CD8-positive, alpha-beta T cell (primary cell): ENCODE measurements at places on chromosomes 5 and 9.

- DNase-seq, result no peak
These were observed 194.5 kb upstream of the RIOK2 start for GRCh38 chr5:97377582-97377981.

- DNase-seq, result no peak
These were observed 100.9 kb downstream of the F2RL2 start for GRCh38 chr5:76522103-76522935.

DNA sequence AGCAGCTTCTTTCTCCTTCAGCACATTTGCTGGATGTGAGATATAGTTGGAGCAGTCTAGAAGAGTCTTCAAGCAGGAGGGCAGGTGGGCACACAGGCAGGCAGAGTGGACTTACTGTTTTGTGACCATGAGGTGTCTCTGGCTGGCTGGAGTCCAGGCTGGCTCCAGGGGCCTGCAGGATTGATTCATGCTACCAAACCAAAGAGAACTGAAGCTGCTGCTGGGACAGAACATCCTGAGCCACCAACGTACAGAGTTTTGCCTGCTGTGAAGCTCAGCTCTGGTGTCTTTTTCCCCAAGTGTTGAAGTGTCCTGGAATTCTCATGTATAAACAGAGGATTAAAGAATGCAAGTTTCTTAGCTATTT is 45.7 kb downstream of the CYSTM1 start:
- no peak for DNase-seq

DNA sequence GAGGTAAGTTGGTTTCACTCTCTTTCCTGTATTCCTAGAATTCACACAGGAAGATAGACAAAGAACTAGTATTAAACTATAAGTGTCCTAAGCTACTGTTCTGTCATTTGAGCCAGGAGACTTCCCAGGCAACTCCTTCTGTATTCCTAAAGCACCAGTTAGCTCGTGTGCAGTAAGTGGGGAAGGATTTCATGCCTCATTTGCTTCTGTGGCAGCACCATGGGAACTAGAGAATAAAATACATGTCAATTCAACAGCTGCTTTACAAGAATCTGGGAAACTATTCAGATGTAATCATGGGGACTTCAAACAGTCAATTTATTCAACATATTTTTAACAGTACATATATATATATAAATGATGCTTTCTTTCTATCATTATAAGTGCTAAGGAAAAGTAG is 762.3 kb downstream of the PRELID2 start:
- no peak for DNase-seq

DNA sequence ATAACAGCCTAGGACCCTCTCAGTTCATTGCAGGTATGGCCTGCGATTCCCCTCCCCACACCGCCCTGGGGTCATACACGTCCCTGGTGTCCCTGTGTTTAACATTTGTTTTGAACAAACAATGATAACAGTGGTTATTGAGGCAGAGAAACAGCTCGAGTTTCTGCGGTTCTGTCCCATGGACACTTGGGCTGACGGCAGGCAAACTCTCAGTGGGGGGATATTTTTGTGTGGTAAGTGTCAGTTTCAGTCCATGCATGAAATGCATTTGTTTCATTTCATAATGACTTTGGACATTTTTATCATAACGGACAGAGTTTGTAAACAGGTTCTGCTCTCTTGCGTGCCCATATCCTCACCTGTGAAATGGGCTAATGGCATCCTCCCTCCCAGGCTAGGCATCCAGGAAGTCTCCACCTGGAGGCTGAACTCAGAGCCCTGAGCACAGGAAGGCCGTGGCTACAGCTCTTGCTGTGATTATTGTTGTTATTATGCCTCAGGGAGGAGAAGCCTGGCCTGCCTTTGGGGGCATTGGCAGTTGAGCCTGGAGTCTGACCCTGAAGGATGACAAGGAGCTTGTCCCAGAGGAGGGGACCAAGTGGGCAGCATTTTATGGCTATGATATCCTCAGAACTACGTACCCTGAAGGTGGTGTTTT is 190.9 kb downstream of the GADD45G start:
- no peak for DNase-seq

DNA sequence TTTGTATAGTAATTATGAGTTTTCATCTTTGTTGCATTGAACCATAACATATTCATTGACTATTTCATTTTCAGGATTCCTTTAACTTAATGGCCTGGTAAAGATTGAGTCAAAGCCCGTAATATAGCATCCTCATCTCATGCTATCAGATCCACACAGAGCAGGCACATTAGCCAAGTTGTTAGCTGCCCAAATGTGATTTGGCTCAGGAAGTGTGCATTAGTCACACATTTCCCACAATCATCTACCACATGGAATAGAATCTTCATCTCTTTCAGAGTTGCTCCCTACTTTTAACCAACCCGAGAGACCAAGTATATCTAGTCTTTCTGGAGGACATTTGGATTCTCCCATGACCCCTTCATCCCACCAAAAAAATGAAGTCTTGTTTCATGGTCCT is 481.0 kb upstream of the PTGER4 start:
- no peak for DNase-seq

- DNase-seq, result no peak
These were observed 83.7 kb upstream of the ORM1 start for GRCh38 chr9:114238891-114239875.

- no peak for DNase-seq
These were observed 270.0 kb downstream of the AGTPBP1 start for GRCh38 chr9:85471791-85472190.

GRCh38 chr9:33517373-33517772 is 6.7 kb upstream of the ANKRD18B start:
- no peak for DNase-seq

DNA sequence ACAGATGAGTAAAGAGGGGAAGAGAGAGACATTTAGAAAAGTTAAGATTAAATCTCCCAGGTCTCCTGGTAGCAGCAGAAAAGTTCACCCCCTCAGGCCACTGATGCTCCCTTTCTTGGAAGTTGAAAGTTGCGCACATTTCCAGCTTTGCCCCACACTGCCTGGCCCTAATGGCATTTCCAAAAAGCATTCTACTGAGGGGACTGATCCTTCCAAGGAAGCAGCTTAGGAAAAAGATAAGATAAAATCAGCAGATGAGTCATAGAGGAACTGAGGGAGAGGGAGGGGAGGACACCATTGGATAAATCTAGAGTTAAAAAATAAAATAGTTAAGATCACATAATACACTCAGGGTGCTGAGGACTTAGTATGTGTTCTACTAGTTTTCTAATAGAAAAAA is 67.6 kb upstream of the SLC12A2 start:
- no peak for DNase-seq

DNA sequence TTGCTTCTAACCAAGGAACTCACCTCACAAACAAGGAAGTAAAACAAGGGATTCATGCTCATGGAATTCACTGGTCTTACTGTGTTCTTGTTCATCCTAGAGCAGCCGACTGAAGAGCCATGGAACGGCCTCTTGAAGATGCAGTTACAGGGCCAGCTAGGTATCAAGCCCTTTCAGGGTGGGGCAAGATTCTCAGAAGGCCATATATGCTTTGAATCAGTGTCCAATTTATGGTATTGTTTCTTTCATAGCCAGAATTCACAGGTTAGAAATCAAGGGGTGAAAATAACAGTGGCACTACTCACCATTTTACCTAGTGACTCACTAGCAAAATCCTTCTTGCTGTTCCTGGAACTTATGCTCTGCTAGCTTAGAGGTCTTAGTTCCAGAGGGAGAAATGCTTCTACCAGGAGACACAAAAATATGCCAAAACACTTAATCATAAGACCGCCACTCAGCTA is 159.5 kb upstream of the CDH10 start:
- no peak for DNase-seq

DNA sequence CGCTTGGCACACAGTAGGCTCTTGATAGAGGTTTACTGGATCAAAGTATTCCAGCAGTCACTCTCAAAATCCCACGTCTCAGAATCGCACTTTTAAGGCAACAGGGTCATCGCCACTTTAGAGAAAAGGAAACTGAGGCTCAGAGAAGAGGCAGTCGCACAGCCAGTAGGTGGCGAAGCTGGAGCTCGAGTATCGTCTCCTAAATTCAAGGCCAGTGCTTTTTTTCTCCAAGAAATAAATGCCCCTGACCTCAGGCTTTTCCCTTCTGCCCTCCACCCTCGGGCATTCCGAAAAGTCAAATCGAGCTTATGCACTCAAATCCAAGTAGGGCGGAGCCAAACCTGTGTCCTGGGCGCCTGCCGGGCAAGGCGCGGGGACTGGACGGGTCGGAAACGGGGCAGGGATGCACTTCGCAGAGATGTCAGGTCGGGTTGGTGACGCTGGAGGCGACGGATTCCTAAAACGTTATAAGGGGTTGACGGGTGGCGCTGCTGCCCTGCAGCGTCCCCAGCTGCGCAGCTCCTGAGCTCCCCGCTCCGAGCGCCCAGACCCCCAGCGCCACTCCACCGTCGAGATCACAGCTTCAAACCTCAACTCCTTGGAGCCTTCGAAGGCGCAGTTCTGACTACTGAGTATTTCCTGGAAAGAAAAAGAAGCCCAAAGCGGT is 4.7 kb upstream of the FOXB2 start:
- DNase-seq, result no peak

GRCh38 chr5:41648996-41649395 is 138.6 kb upstream of the PLCXD3 start:
- DNase-seq, result no peak

DNA sequence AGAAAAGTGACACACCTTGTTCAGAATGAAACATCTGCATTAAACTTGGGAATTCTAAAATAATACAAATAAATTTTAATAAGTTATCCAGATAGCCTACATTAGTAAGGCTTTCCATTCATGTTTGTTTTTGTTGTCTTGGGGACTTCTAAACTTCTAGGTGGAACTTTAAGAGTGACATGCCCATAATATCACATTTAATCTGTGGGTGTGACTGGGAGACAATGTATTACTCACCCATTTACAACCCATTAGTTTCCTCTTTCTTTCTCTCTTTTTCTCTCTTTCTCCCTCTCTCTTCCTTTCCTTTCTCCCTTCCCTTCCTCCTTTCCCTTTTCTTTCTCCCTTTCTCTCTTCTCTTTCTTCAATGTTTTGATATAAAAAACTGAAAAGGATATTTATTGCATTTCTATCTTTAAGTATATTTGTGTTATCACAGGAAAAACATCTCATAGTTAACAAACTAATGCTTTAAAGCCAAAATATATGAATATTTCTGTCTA is 12.5 kb upstream of the PTGER4 start:
- no peak for DNase-seq

GRCh38 chr5:83741571-83741970 is 20.9 kb upstream of the HAPLN1 start:
- no peak for DNase-seq

DNA sequence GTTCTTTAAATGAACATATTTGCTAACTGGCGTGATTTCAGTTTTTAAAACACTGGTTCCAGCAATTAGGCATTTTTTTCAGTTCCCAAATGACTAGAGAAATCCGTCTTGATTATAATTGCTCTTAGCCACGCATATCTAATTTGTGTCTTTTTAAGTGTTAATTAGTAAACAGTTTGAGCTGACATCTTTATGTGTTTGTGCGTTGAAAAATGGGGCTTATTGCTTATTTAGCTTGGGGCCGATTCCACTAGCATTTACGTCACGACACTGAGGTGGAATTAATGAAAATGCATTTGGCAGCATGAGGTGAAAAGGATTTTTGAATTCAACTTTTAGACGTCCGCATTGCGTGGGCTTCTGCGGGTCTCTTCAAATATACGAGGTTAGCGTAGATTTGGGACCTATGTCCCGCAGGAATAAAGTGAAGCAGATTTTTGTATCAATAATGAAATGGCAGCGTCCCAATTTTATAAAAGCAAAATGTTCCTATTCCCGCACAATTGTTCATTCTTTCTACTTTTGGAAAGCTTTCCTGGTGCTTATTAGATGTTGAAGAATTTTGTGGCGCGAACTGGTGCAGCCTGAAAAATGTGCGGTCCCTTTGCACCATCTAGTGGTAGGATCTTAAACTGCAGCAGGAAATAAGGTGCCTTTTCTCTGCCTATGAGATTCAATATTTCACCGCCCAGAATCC is 122.7 kb upstream of the LMX1B start:
- DNase-seq, result no peak

DNA sequence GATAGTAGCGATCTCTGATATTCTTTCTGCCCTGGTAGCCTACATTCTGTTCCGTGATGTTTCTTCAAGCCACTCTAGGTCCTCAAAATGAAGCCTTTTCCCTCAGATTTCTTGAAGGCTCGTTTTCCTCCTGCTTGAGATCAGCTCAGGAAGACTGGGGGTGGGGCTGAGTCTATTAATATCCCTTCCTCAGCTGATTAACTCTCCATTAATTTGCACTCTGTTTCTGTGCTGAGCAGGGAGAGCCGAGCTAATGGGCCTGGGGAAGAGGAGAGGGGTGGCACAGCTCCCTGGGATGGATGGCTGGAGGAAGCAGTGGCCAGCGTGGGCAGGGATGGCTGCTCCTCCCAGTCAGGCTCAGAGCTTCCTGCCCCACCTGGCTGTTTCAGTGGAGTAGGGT is 93.3 kb downstream of the PPARGC1B start:
- DNase-seq, result no peak

- DNase-seq, result no peak
These were observed 54.0 kb downstream of the CCDC171 start for GRCh38 chr9:15606643-15607472.

DNA sequence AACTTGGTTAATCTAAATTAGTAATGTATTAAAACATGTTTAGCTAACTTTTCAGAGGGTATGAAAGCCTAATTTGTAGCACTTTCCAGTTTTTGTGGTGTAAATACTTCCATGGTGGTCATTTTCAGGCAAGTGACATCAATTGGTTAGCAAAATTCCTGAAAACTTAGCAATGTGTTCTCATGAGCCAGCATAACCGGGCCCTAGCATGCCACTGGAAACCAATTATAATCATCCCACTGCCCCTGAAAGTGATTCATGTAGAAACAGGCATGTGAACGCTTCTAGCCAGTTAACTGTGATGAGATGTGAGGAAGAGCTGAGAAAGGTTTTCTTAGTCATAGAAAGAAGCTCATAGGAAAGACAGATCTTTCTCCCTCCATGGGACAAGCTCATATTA is 417.2 kb downstream of the TLR4 start:
- no peak for DNase-seq
